ENCODE measurements at places on chromosomes 11 and 22.
A peak's percentile ranks its signal among the peaks of the same experiment; 100 is the strongest.

DNA sequence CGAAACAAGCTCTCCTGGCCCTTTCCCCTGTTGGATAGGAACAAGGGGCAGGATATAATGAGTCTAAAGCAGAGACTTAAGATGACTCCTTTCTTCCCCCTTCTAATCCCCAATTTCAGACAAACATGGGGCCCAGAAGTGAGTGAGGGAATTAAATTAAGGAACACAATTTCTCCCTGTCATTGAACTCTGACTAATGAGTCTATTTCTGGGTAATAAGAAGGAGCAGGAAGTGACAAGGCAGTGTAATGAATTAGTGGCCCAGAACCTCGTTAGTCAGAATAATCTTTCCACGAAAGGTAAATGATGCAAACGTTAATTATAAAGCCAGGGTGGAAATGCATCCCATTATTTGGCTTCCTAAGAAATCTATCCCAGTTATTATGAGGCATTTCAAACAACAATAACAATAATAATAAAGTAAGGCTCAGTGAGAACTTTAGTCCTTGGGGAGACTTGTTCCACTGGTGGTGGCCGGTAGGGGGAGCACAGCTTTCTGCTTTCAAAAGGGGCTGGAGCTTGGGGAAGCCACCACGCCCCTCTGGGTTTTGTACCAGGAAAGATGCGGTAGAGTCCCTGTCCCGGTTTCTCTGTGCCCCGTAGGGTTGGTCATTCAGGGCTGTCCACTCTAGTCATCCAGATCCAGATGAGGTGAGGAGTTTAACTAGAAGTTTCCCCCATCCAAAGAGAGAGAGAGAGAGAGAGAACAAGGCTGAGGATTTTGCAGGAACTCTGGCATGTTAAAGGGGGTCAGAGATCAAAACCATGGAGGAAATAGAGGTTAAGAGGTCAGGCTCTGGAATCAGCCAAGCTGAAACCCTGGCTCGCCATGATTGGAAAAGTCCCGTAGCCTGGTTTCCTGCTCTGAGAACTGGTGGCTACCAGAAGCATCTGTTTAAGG is 298.3 kb downstream of the NTM start:
- peak; percentile 81 for DNase-seq

- DNase-seq: no peak
Observed at GRCh38 chr11:134034496-134035381, 34.1 kb upstream of the JAM3 start.

DNA sequence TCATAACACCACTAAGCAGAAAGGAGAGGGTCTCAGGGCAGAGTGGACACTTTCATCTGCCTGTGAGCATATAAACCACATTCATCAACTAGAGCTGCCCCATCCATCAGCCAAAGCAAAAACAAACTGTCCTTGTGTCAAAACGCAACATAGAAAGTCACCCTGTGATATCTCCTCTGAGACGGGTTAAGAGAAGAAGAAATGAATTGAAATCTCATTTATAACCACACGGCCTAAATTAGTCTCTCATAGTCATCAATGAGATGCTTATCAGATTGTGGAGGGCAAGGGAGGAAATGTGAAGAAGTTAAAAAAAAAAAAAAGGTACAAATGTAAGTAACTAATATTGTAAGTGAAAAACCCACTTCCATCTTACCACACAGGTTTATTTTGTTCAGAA is 75.7 kb downstream of the SIK3 start:
- no peak for DNase-seq

DNA sequence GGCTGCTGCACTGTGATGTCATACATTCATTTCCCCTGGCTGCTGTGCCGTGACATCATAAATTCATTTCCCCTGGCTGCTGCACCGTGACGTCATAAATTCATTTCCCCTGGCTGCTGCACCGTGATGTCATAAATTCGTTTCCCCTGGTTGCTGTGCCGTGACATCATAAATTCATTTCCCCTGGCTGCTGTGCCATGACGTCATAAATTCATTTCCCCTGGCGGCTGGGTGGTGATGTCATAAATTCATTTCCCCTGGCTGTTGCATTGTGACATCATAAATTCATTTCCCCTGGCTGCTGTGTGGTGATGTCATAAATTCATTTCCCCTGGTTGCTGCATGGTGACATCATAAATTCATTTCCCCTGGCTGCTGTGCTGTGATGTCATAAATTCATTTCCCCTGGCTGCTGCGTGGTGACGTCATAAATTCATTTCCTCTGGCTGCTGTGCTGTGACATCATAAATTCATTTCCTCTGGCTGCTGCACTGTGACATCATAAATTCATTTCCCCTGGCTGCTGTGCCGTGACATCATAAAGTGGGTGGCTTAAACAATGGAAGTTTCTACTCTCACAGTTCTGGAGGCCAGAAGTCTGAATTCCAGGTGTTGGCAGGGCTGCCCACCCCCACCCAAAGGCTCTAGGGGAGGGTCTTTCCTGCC is 301.1 kb downstream of the SHANK2 start:
- no peak for DNase-seq

GRCh38 chr11:111502611-111503010 is 9.6 kb downstream of the BTG4 start:
- DNase-seq: no peak

DNA sequence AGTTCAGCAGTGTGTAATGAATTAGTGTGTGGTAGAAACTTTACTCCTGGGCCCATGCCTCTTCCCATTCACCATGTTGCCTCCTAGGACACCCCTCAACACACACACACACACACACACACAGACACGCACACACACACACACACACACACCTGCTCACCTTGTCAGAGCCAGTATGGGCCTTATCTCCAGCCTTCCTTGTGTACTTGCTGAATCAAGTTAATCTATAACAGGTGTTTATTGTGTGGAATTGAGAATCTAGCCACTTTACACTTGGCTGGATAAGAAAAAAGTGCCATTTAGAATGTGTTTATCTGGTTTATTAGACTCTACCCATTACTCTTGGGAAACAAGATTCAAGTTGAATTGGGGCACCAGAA is 14.5 kb upstream of the ZDHHC13 start:
- no peak for DNase-seq

GRCh38 chr11:27693398-27693797 is 6.9 kb downstream of the BDNF start:
- no peak for DNase-seq

- DNase-seq: peak; percentile 46
Observed at GRCh38 chr11:110434952-110435779, 5.4 kb downstream of the FDX1 start.

- no peak for DNase-seq
Observed at GRCh38 chr22:29093501-29094300, 20.9 kb downstream of the KREMEN1 start.

GRCh38 chr22:20011123-20011992 is 5.3 kb downstream of the ARVCF start:
- DNase-seq: no peak

DNA sequence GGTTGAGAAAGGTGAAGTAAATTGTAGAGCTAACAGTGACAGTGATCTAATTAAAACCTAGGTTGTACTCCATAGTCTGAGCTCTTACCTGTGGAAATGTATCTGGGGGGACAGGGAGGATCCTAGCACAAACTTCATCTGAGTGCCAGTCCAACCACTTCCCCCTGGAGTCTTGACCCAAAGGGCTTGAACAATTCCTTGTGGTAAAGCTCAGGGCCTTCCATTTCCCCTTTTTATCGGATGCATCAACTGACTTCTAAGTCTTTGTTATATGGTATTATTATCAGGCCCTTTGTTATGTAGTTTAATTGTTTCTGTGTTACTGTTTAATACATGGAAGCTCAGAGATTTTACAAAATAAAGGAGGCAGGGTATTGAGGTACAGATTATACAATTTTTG is 140.2 kb upstream of the SESN3 start:
- DNase-seq: no peak

DNA sequence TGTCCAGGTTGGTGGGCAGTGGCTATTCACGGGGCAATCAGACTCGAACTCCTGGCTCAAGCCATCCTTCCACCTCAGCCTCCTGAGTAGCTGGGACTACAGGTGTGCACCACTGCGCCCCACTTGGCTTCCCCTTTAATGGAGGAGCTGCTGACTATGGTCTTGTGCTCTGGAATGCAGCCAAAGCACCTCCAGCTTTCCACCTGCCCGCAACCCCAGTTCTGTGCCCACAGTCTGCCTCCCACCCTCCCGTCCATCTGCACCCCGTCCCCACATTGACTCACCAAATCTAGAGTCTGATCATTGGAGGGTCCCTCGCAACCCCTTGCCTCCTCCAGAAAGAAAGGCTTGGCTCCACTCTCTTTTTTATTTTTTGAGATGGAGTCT is 41.0 kb downstream of the KCNJ4 start:
- DNase-seq: no peak

DNA sequence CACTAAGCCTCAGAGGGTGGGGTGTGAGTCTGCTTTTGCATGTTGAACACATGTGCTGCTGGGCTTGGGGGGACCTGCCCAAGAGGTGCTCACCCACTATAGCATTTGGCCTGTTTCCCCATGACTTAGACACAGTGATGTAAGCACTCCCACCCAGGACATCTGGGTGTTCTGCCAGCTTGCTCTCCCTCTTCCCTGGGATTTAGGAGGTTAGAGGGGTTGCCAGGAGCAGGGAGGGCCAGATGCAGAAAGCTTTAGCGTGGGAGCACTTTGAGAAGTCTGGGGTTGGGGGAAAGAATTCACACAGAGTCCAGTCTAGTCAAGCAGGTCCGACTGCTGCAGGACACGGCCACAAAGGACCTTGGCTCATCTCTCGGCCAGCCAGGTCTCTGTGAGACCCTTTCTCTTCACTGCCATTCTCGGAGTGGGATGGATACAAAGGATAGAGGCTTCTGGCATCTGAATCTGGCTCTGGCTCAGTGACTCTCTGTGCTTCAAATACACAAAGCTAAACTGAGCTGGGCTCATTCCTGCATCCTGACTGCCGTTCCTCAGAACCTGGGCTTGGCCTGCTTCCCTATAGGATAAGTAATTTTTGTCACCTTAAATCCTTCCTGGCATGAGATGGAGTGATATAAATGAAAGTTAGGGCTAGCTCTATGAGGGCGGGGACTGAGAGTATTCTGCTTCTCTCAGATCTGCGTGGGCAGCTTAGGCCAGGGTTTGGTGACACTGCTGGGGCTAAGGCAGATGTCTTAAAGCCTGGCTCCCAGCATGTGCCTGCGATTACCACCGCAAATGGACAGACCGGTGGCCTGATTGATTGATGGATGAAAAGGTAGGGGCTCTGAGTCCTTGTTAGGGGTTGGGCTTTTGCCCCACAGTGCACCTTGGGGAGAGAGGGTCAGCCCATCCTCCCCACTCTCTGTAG is 14.5 kb downstream of the USP2 start:
- DNase-seq: no peak

Measured in mesendoderm (in vitro differentiated cells).